NT2/D1 (cell line): ENCODE measurements at places on chromosomes 12 and 14.

- no peak for DNase-seq
Measured at GRCh38 chr14:39768589-39768988, 336.4 kb upstream of the FBXO33 start.

- DNase-seq = no peak
Measured at GRCh38 chr12:57250541-57250940, 446 bp downstream of the STAC3 start.

DNA sequence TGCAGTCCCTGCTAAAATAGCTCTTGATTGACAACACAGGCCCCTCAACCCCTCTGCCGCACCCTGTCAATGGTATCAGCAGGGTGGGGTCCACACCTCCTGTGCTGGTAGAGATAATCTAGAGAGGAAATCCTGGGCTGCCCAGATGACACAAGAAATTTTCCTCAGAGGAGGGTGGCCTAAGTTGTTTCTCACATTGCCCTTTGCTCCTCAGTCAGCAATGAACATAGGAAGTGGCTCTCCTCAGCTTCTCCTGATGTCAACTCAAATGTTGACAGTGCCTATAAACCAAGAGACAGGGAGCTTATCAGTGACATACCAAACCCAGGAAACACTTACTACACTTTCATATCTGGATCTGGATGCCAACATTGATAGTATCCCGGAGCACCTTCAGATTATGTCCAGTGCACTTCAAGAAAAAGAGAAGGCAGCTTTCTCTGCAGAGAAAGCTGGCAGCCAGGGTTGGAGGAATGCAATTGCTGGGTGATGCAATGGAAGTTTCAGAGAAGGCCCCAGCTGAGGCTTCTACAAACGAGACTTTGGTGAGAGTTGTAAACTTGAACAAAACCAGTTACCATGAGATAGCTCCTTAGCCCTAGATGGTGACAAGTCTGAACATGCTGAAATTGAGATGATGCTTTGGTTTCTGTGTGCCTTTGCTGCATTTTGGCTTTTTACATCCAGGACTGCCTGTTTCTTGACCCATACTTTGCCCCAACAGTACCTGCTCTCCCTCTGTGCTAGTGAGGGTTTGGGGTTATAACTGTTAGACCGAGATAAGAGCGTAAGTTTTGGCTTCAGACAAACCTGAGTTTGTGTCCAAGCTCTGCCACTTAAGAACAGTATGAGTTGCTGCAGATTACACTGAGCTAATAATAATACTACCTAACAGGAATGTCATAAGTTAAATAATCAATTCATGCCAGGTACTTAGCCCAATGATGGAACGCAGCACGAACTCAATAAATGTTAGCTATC, 183.5 kb downstream of the NUAK1 start:
- no peak for DNase-seq

GRCh38 chr12:120797677-120798642, 72.3 kb downstream of the ACADS start:
- no peak for DNase-seq

DNA sequence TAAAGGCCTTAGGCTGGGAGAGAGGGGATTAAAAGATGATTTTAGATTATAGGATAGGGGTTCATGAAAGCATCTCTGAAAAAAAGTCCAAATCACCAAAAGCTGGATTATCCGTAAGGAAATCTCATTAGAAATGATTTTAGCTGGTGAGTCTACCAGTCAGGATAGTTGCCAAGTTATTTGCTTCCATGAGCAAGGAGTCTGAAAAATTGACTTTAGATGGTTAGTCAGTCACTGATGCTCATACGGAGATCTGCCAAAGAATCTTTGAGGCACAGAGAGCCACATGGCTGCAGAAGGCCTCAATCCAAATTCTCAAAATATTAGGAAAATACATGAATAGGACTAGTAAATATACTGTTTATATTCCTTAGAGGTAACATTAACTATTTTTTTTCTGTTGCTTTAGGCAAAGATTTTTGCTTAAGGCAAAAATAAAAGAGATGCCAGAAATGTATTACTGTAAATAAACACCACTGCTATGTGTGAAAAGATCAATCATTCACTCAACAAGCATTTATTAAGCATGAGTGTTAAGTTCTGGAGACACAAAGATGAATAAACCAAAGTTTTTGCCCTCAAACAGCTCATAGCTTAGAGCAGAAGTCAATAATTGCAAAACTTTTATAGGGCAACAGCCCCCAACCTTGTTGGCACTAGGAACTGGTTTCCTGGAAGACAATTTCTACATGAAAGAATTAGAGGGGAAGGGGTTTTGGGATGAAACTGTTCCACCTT, 105.2 kb downstream of the BBS10 start:
- no peak for DNase-seq

GRCh38 chr12:79000501-79000900, 135.9 kb downstream of the SYT1 start:
- no peak for DNase-seq

- DNase-seq = no peak
Measured at GRCh38 chr12:46470036-46470627, 97.6 kb upstream of the SLC38A2 start.

GRCh38 chr14:32019276-32019675, 57.8 kb upstream of the ARHGAP5 start:
- no peak for DNase-seq

DNA sequence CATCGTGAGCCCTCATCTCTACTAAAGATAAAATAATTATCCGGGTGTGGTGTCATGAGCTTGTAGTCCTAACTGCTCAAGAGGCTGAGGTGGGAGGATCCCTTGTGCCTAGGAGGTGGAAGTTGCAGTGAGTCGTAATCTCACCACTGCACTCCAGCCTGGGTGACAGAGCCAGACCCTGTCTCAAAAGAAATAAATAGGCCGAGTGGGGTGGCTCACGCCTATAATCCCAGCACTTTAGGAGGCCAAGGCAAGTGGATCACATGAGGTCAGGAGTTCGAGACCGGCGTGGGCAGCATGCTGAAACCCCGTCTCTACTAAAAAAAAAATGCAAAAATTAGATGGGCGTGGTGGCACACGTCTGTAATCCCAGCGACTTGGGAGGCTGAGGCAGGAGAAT, 70.9 kb downstream of the RESF1 start:
- DNase-seq = no peak

GRCh38 chr12:66497008-66497897, 181.6 kb downstream of the GRIP1 start:
- peak; percentile 52 for DNase-seq

GRCh38 chr12:90399357-90399756, 555.6 kb downstream of the CCER1 start:
- no peak for DNase-seq

DNA sequence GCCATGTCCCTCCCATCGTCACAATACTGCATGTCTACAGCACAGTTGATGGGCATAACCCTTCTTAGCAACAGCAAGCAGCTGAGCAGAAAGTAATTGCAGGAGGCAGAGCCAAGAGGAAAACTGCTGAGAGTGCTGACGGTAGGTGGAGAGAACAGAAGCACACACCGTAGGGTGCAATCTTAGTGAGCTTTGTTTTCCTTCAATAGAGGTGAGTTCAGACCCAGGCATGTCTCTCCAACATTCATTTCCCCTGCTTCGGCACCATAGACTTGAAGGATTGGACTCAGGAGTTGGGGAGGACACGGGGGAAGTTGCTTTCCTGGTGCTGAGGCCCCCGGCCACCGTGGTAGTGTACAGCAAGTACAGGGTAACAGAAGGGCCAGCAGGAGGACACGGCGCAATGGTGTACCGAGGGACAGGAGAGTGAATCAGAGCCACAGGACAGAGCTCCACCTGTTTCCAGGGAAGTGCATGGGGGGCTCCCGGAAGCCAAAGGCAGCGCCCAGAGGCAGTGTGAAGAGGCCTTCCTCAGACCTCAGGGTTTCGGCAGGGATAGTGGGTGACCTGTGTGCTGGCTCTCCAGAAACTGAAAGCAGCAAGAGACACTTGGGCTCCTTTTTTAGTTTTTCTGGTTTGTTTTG, 36.3 kb upstream of the SINHCAF start:
- peak; percentile 72 for DNase-seq

DNA sequence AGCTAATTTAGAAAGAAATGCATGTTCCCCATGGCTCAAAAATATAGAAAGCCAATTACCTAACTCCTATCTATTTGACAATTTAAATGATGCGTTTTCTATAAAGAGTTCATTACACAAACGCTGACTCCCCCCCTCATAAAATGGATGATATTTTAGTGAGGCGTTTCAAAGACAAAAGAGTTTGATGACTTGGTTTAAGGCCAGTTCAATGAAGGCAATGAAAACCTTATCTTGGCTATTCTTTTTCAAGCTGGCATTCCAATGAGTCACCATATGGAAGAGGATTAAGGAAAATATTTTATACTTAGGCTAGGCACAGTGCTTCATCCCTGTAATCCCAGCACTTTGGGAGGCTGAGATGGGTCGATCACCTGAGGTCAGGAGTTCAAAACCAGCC, 62.7 kb downstream of the HMGA2 start:
- DNase-seq = no peak

- peak; percentile 55 for DNase-seq
Measured at GRCh38 chr12:49636979-49637755, 13.8 kb downstream of the PRPF40B start.

DNA sequence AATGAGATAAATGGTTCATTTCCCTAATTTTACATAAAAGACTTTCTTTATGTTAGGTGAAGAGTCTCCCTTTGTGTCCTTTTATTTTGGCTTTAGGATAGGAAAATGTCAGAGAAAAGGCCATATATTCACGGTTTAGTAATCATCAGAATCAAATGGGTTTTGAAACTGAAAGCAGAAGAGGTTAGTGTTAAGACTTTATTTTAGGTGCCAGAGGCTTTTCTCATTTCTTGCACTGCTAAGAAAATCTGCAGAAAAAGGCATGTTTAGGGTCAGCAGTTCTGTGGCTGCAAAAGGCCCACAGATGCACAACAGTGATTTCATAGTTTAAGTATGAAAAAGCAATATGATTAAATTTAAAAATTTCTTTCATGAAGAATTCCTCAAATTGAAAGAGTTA, 80.4 kb upstream of the SINHCAF start:
- no peak for DNase-seq

- no peak for DNase-seq
Measured at GRCh38 chr14:96455588-96455987, 46.6 kb upstream of the PAPOLA start.

DNA sequence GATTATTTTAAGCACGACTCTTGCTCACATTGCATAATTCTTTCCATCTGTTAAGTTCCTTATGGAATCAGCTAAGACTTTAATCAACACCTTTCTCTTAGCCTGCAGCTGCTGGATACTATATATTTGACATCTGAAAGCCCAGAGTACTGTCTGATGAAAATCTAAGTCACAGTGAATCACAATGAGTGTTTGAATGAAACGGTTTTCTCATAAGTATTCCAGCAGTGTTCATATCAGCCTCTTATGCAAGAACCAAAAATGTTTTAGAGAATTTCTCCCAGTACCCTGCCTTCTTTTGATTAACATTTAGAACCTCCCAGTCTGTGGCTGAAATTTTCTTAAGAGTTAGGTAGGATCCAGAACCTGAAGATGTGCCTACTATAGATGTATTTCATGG, 55.6 kb downstream of the FRMD6 start:
- no peak for DNase-seq

- DNase-seq = no peak
Measured at GRCh38 chr12:22787557-22787956, 162.6 kb downstream of the ETNK1 start.

DNA sequence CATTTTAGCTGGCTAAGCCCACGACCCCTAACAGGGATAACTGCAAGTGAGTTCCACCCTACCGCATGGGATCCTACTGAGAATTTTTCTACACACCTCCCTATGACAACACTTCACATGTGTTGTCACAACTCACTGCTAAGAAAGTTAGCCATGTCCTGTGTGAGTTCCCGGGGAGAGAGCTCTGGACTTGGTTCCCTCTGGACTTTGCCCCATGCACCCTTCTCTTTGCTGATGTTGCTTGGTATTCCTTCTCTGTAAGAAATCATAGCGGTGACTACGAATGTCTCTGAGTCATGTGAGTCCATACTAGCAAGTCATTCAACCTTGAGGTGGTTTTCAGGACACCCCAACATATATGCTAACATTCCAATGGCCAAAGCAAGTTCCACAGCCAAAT, 9.5 kb upstream of the CDKN3 start:
- DNase-seq = no peak

DNA sequence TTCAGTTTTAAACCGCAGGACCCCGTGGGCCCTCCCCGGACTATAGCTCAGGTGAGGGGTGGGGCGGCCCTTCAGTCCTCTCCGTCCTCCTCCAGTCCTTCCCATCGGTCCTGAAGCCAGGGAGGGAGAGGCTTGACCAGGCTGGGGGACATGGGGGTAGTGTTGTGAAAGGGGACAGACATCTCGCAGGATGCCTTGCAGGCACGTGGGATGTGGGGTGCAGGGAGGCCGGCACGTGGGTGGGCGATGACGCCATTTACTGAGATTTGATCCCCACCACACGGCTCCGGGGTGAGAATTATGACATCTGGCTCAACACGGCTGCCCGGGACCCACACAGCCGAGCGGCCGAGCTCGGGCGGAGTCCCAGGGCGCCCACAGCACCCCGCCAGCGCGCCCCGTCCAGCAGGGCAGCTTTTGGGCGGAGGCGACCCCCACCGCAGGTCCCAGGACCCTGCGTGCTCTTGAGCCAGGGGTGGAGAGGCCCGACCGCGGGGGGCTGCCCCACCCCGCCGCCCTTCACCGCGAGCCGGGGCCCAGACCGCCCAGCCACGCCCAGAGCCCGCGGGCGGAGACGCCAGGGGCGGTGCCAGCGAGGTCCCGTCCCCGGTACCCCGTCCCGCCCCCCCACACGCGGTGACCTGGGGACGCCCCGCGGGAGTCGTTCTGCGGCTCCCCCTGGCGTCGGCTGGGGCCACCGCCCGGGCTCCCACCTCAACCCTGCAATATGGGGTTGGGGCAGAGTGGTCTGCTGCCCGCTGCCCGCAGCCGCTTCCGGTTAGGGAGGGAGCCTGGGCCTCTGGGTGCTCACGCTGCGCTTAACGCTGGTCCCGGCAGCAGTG, 3.3 kb upstream of the EXOC3L4 start:
- no peak for DNase-seq

DNA sequence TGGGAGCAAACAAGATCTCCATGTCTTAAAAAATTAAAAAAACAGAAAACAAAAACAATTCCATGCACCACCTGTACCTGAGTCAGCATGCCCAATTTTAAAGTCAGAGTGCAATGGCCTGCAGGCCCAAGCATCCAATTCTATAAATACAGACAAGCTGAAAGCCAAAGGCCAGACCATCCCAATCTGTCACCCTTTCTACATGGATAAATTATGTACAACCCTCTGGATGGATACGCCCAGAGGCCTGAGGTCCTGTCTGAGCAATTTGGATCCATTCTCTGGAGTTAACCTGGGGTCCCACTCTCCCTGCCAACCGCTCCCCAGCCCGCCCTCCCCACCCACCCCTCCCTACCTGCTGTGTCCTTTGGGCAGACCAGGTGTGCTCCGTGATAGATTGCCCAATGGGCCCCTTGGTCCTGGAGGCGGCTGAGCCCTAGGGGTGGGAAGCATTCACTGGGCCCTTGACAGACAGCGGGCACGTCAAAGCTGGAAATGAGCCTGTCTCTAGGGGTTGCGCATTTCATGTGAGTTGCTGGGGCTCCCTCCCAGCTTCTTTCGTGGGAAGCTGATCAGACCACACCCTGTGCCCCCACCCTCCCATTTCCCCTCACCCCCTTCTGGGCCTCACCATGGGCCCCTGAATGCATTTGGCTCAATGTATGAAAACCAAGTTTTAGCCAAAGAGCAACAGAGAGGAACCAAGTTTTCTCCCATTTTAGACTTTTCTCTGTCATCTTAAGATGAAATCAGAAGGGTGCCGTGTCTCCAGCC, 171.3 kb downstream of the BCL11B start:
- DNase-seq = no peak
